Ascending aorta (tissue), 2 donors: ENCODE measurements at places on chromosomes 5 and 9. TPM values are rescaled to one million over a fixed set of nuclear protein-coding genes. Genes with fewer than 3 reads are reported as not detected.

Gene GPR151
- not detected for total RNA-seq

Gene MPDZ
- total RNA-seq = 46.2 TPM

Gene GLRA1
- total RNA-seq = not detected

Gene PCDHA13
- 0.21 TPM for total RNA-seq

Gene LIX1
- total RNA-seq = not detected

Gene CENPH
- not detected for total RNA-seq

Gene ITK
- 0.43 TPM for total RNA-seq

Gene ARID3C
- not detected for total RNA-seq

Gene MSMP
- not detected for total RNA-seq

Gene NR5A1
- total RNA-seq = 0.96 TPM

Gene HAND1
- total RNA-seq = not detected

Gene CTNND2
- total RNA-seq = 0.11 TPM

Gene TMED9
- total RNA-seq = 113 TPM

Gene BBLN
- total RNA-seq = 389 TPM

Gene IFNA21
- not detected for total RNA-seq

Gene IRX4
- total RNA-seq = not detected

Gene ADRB2
- 11.2 TPM for total RNA-seq

Gene STRBP
- total RNA-seq = 0.43 TPM

Gene NR2F1-AS1
- 0.85 TPM for total RNA-seq

Gene AGXT2
- not detected for total RNA-seq

Gene IRX1
- 10.3 TPM for total RNA-seq

Gene ENTREP1
- 4.2 TPM for total RNA-seq

Gene SHLD3
- not detected for total RNA-seq

Gene SLC6A18
- total RNA-seq = not detected

Gene PHF24
- total RNA-seq = not detected

Gene SLC36A2
- 0.75 TPM for total RNA-seq

Gene TAF11L10
- not detected for total RNA-seq

Gene FST
- total RNA-seq = 0.21 TPM

Gene TAF11L2
- total RNA-seq = not detected

Gene TEX48
- total RNA-seq = not detected

Gene FOXE1
- not detected for total RNA-seq

Gene PHYHD1
- total RNA-seq = 46.1 TPM

Gene IFNA13
- total RNA-seq = not detected

Gene ZNF474
- total RNA-seq = not detected

Gene RASEF
- total RNA-seq = not detected

Gene LHX3
- not detected for total RNA-seq
